ENCODE measurements at places on chromosomes 13 and 19.

- no peak for DNase-seq
Observed at GRCh38 chr19:51786646-51787494, 8.1 kb upstream of the FPR3 start.

GRCh38 chr19:46487802-46488445 is 7.7 kb downstream of the PNMA8B start:
- DNase-seq: peak; percentile 34

DNA sequence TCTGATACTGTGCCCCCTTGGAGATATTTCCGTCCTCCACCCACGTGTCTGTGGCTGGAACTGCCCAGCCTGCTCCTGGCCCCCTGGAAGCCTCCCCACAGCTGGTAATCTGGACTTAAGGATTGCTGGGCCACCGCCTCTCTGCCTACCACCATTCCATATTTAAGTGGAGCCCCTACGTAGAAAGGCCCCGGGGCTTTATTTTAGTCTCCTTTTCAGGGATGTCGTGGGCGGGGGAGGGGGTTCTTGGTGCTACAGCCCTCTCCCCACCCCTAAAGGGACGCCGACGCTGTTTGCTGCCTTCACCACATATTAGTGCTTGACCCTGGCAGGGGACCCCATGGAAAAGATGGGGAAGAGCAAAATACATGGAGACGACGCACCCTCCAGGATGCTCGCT is 2.7 kb upstream of the NOP53 start:
- DNase-seq: no peak

GRCh38 chr19:46428239-46429135 is at the start of gene PNMA8C:
Gene PNMA8C (minus strand): TSS chr19:46428936. CDS start chr19:46428359, 577 bp downstream.
- peak; percentile 34 for DNase-seq

DNA sequence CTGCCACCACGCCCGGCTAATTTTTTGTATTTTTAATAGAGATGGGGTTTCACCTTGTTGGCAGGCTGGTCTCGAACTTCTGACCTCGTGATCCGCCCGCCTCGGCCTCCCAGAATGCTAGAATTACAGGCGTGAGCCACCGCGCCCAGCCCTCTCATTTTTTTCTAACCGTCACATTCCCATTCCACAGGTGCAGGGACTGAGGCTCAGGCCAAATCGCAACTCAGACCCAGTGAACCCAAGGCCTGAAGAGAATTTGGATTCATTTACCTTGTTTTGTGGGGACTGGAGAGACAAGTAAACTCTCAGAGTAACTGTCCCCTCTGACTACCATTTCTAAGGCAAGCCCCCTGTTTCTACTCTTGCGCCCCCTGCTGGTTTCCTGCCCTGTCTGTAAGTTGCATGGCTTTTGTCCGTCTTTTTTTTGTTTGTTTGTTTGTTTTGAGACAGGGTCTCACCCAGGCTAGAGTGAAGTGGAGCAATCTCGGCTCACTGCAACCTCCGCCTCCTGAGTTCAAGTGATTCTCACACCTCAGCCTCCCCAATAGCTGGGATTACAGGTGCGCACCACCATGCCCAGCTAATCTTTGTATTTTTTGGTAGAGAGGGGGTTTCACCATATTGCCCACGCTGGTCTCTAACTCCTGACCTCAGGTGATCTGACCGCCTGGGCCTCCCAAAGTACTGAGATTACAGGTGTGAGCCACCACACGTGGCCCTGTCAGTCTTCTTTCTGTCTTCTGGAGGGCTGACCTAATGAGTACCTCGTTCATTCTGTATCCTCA is 2.3 kb upstream of the STRN4 start:
- peak; percentile 41 for DNase-seq

- DNase-seq: no peak
Observed at GRCh38 chr13:110560601-110561343, 750 bp downstream of the RAB20 start.

- DNase-seq: no peak
Observed at GRCh38 chr19:28793391-28794168, 419.4 kb downstream of the UQCRFS1 start.

DNA sequence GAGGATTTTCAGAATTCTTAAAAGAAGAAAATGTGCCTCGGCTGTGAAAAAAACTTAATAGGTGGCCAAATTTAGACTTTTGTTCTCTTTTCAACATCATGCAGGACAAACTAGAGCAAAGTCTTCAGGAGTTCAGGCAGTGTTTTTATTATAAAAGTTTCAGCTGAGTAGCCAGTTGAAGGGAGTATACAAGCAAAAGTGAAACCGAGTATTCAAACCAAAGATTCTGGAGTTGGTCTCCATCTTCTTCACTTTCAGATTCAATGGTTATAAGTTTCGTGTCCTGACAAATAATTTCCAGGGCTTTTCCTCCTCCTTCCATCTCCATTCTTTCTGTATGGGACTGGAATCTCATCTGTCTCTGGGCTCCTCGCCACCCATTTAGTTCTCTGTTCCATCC is 379.7 kb downstream of the GPC5 start:
- no peak for DNase-seq

All from stimulated activated CD8-positive, alpha-beta memory T cell treated with anti-CD3 and anti-CD28 coated beads, Interleukin-4, amount 100 ng/mL, for 4 hours (primary cell).